ENCODE measurements at places on chromosomes 2 and 18.

DNA sequence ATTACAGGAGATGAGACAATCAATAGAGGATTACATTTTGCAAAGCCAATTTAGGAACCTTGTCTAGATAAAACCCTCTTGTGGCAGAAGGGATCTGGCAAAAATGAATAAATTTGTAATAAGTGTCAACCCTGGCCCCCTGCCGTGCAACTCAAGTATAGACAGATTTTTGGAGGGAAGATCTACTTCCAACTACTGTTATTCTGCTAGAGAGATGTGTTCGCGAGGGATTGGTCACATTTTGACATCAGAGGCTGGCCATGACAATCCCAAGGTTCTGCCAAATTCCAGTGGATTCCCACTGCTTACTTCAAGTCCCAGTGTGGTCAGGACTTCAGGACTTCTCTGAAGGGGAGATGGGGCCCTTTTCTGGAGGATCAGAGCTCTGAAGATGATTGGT lies 192.6 kb downstream of the SH3RF3 start:
- DNase-seq: no peak

GRCh38 chr18:27787547-27787946 lies 389.4 kb downstream of the CDH2 start:
- DNase-seq: no peak

DNA sequence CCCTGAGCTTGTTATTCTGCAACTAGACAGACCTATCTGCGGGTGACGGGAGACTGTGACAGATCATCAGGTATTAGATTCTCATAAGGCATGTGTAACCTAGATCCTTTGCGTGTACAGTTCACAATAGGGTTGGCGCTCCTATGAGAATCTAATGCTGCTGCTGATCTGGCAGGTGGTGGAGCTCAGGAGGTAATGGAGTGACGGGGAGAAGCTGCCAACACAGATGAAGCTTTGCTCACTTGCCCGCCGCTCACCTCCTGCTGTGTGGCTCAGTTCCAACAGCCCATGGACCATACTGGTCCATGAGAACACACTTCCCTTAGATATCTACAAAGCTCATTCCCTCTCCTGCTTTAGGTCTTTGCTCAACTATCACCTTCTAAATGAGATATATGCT lies 198.2 kb upstream of the SMAD7 start:
- DNase-seq: no peak

GRCh38 chr18:34837769-34838272 lies 127.7 kb downstream of the DTNA start:
- no peak for DNase-seq

GRCh38 chr2:74072565-74072964 lies 75.1 kb downstream of the BOLA3 start:
- DNase-seq: no peak

DNA sequence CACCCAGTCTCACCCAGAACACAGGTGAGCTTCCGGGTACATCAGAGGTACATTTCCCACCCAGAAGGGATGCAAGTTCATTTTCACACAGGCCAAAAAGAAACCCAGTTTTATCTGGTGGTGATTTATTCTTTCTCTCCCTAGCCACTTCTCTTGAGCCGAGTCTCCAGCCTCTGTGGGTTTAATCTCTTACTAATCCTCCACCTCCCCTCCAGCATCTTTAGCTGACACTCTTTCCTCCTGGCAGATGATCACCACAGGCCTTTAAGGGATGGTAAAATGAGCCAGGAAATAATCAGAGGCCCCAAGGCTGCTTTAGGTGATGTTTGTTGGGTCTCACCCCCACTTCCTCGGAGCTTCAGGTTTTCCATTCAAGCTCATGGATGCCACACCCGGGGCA lies 145.7 kb upstream of the DLX2 start:
- DNase-seq: no peak

DNA sequence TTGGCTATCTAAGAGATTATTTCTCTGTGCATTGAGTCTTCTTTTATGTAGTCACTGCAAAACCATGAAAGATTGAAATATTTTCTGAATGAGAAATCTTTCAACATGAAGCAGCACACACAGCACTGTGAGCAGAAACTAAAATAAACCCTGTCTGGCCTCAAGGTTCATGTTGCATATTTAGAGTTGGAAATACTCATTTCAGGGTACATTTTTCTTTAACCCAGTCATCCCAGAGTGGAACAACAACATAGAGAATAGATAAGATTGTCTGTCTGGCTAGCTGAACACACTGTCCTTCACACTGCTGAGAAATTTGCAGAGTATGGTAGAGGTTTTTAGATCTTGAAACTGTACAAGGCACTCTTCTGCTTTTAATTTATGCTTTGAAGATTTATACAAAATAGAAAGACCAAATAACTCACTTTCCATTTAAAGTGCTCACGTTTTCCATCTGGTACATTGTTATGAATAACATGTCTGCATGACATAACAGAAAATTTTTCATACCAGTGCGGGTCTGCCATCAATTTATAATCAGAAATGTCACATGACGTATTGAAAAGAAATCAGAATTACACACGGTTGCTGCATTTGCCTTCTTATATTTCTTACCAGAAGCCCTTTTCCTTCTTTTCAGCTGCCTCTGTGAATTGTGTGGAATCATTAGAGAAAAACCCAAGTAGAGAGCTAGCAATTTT lies 25.0 kb upstream of the FN1 start:
- no peak for DNase-seq

DNA sequence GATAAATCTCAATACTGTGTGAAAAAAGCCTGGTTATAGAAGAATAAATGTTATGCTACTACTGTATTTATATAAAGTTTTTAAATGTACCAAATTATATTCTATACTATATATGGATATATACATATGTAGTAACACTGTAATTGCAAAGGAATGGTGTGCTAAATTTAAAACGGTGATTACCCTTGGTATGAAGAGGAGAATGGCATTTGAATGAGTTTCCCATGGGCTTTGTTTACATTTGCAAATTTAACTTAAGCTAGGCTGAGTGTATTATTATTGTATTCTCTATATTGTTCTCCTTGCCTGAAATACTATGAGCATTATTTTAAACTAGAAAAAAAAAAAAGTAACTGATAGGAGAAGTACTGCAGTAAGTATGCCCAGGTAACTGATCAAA lies 4.7 kb upstream of the SP3 start:
- DNase-seq: no peak

DNA sequence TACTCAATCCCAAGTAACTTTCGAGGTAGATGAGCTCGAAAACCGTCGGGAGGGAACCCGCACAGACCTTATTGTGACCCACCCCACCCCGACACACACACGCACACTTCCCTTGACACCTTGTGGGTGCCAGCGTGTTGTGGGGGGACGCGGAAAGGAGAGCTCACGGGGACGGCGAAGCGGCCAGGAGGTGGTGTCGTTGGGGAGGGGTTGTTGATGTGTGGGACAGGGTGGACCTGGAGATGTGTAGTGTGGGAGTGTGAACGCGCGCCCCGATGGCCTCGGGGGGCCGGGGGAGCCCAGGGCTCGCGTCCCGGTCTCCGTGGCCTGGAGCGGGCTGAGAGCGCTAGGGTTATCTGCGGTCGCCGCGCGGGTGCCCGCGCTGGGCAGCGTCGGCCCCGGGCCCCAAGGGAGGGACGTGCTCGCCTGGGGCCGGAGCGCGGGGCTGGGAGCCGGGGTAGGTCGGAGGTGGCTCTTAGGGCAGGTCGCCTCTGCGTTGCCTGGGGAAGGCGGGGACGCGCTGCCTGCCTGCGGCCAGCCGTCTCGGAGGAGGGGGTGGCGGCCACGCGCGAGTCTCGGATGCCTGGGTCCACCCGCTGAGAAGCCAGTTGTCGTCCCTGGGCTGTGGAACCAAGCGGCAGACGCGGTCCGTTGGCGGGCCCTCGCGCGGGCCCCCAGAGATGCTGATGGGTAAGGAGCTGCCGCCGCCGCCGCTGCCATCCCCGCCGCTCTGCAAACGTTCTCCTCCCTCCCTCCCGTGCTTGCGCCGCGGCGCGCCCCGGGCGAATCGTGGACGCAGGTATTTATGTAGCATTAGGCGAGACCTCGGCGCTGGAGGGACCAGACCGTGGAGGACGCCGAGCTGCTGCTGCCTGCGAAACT lies 1.6 kb downstream of the KLHL29 start:
- no peak for DNase-seq

DNA sequence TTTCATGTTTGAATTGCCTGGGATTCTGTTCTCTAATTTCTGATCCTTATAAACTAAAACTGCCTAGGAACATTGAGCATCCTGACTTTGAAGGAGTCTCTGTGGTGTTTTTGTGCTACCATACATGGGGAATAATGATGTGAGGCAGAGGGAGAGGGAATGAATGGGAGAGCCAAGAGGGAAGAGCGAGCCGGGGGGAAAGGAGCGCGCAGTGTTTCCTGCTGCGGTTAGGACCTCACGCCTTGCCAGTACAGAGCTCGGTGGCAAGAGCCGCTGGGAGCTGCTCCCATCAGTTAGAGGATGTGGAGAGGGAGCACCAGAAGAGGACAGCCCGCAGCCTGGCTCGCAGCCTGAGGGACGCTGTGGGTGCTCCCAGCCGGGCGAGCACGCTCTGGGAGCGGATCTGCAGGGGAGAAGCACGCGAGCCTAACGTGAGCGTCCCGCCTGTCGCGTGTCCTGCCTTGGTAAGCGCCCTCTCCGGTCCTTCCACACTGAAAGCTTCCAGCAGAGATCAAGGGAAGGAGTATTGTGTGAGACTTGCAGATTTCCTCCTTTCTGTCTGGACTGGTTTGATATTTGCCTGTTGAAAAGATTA lies 114.7 kb downstream of the FAM210A start:
- no peak for DNase-seq

- no peak for DNase-seq
These were observed 68.1 kb downstream of the CCDC178 start for GRCh38 chr18:33372442-33372841.

DNA sequence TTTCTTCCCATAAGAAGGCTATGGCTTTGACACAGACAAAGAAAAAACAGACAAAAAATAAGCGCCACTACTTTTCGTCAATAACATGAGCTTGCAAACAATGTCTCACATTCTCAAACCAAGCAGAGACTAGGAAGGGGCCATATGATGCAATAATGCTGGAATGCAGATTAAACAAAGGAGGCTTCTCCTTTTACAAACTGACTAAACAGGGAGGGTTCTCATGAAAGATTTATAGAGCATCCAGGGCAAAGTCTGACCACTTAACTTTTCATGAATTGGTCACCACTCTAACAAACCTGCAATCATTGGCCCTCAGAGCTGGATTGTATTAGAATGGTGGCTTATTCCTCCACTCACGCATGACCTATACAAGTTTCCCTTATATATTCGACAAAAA lies 663.3 kb upstream of the CHAC2 start:
- no peak for DNase-seq

DNA sequence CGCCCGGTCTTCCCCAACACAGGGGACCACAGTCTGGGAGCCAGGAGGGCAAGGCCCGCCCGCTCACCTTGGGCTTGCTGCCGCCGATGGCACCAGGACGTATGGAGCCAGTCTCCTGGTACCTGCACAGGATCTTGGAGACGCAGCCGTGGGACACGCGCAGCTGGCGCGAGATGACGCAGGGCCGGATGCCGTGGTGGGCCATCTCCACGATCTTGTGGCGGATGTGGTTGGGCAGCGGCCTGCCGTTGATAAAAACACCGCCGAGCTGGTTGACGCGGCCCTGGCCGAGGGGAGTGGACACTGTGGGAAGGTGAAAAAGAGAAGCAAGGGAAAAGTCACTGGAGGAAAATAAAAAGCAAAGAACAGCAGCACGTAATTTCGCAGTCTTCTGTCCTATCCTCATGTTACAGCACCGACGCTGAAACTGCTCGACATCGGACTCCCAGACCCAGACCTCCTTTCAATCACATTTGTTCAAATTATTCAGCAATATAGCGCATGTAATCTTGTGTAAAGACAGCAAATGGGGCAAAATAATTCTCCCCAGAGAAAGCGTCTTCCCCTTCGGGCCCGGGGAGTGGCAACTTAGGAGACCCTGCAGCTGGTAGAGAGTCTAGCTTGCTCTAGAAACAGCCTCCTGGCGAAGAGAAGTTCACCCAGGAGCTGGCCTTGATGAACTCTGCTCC lies 1.7 kb downstream of the PAX3 start:
- no peak for DNase-seq

DNA sequence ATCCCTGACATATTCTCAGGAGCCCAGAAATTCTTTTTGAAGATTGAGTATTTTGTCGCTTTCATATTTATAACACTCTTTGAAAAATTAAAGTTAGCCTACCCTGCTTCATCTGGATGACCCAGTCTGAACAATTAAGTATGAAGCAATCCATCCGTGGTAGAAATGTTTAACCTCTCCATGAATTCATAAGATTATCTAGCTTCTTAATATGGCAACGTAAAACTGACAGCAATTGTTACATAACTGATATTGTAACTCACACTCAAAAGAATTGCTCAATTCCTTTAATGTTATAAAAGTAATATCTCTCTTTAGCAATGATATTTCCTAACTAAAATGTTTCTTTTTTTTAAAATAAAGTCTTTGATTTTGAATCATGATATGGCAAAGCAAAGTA lies 7.2 kb upstream of the ABCA12 start:
- no peak for DNase-seq

- no peak for DNase-seq
These were observed 84.2 kb upstream of the ID2 start for GRCh38 chr2:8597559-8598225.

- no peak for DNase-seq
These were observed 18.3 kb upstream of the CHCHD5 start for GRCh38 chr2:112566104-112566503.

DNA sequence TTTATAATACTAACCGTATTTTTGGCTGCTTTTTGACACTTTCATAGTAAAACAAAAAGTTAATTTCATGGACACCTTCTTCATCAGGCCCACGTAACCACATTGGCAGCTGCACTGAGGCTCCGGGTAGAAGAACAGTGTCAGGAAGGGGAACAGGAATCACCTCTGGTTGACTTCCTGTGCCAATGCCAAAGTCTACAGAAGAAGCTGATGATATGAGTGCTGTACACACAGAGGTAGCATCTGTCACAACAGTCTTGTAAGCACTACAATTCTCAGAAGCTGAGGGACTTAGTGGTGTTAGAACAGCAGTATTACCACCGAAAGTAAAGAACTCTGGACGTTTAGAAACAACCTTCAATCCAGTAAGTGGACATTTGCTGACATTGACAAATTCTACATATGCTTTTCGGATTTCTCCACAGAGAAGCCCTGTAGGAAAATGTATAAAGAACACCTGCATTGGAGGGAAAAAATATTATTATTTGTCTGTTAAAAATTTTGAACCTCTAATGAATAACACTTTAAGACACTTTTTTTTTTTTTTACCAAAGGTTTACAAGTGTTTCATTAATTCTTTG lies 85.3 kb downstream of the TRAPPC8 start:
- no peak for DNase-seq

DNA sequence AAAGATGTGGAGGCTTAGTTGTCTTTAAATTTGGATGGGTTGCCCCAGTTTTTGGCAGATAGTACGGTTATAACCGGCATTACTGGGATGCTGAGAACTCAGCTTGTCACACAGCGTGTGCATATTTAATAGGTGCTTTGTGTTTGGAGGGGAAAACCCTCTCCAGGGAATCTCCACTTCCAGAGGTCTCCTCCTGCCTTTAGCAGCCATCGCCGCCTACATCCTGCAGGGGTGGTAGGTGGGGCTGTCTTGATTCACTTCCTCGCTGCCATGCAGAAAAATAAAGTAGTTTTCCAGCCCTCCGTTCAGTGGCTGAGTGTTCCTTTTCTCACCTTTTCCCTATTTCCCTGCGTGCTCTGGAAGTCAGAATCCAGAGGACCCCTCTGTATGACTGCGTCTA lies 76.4 kb downstream of the ITGB1BP1 start:
- DNase-seq: no peak

- no peak for DNase-seq
These were observed 6.9 kb downstream of the ANKRD53 start for GRCh38 chr2:70985283-70985688.

Data from activated naive CD4-positive, alpha-beta T cell (primary cell).